Fibroblast of skin of left biceps (primary cell): ENCODE measurements at places on chromosomes 6 and 20.

DNA sequence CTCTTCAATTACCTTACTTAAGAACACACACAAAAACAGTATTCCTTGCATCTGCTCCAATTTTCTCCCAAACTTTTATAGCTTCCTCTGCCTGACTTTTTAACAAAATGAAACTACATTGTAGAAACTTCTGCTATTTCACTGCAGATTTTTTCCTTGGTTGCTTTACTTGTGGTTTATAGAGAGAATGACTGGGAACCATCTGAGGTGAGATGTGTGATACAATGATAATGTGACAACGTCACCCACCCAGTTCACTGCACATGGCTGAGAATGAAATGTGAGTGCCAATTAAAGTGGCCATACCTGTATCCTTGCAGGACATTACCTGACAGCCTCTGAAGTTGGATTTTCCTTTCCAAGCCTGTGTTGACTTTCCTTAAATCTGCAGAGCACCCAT lies 258.4 kb downstream of the CD83 start:
- no peak for DNase-seq

DNA sequence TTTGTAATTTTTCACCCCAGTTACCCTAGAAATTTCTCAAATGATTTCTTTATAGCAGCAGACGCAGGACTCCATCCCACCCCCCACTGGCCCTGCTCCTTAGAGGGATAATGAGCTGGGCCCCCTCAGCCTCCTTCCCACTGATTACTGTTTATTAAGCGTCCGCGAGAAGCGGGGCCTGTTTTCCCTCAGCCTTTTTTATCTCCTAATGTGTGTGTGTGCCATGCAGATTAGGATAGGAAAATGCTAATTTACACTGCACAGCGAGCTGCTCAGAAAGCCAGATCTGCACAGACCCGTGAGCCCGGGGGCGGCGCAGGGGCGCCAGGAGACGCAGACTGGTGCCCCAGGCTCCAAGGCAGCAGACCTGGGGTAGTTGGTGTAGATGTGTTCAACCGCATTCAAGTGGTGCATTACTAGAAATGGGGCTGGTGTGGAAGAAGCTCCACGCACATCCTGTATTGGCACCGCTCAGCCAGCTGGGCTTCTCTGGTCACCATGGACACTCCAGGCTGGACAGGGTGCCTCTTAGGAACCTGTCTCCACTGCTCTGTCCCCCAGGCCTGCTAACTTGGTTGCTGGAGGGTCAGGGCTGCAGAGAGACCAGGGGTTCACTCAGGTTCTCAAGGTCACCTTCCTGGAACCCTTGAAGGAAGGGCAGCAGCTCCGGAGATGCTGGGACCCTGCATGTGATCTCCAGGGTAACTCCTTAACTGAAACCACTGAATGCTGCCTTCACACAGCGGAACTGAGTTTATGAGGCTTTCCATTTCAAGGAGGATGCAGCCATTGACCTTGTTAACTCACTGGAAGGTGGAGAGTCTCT lies 256.3 kb downstream of the ERMARD start:
- no peak for DNase-seq

- no peak for DNase-seq
Measured at GRCh38 chr6:25176466-25176865, 102.7 kb upstream of the CARMIL1 start.

- DNase-seq, result no peak
Measured at GRCh38 chr6:36755435-36756348, 58.1 kb downstream of the RAB44 start.

- no peak for DNase-seq
Measured at GRCh38 chr20:5508044-5508443, 191.3 kb upstream of the PROKR2 start.

GRCh38 chr6:89122625-89123024 lies 4.8 kb upstream of the SRSF12 start:
- no peak for DNase-seq

- DNase-seq, result no peak
Measured at GRCh38 chr20:17494201-17494600, 37.0 kb downstream of the BFSP1 start.

- DNase-seq, result no peak
Measured at GRCh38 chr6:144749263-144749662, 464.1 kb downstream of the UTRN start.

GRCh38 chr6:32177183-32177787 lies 920 bp upstream of the RNF5 start:
- DNase-seq, result no peak

GRCh38 chr20:52150440-52151258 lies 40.9 kb downstream of the ZFP64 start:
- DNase-seq, result peak; percentile 3

GRCh38 chr6:36387440-36388303 lies at the start of gene ETV7:
Gene ETV7 (minus strand): TSS chr6:36387669. CDS start chr6:36387541, 128 bp downstream.
- no peak for DNase-seq

- no peak for DNase-seq
Measured at GRCh38 chr20:23358923-23359593, 2.9 kb upstream of the GZF1 start.

DNA sequence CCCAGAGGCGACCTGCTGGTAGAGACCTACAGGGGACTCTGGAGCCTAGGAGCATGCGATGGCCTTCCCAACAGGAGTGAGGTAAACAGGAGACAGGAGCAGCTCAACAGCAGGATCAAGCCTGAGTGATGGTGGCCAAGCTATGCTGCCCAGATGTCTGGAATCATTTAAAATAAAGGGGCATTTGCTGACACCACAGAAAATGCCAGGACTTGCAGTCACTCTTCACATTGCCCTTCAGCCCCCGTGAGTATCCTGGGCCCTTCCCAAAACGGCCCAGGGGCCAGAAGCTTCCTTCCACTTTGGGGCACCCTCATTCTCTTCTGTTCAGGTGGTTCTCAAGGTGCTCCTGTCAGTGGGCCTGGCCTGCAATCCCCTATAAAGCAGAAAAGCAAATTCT lies 23.2 kb downstream of the INSM1 start:
- no peak for DNase-seq

GRCh38 chr20:60446267-60447111 lies 488.3 kb downstream of the CDH26 start:
- DNase-seq, result no peak

DNA sequence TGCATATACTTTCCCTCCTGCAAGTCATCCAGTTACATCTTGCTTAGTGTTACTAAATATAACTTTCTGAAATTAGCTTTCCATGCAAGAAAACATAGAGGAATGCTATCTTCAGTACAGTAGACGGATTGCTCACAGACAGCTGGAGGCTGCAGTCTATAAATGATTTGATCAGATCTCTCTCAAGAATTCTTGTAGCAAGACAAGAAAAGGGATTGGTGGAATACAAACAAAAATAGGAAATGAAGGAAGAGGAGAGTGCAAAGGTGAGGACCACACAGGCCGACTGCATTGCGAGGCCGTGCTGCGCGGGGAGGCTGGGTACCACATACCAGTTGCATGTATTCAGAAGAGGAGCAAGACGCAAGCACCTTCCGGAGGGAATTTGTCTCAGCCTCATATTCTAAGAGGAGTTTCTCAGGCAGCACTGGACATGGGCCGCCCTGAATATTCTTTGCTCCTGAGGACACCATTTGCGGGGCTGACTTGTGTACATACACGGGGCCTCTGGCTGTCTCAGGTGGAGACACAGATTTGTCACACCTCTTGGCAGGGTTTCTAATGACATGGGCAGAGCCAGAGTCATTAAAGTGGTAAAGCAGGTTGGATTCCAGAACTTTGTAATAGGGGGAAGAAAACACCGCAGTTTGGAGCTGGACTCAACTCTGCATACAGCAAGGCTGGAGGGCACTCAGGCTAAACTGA lies 22.7 kb upstream of the KIF25 start:
- DNase-seq, result no peak

- DNase-seq, result no peak
Measured at GRCh38 chr6:4352322-4352669, 216.9 kb upstream of the ECI2 start.

GRCh38 chr6:14001329-14002012 lies 76.7 kb downstream of the RNF182 start:
- DNase-seq, result peak; percentile 94

DNA sequence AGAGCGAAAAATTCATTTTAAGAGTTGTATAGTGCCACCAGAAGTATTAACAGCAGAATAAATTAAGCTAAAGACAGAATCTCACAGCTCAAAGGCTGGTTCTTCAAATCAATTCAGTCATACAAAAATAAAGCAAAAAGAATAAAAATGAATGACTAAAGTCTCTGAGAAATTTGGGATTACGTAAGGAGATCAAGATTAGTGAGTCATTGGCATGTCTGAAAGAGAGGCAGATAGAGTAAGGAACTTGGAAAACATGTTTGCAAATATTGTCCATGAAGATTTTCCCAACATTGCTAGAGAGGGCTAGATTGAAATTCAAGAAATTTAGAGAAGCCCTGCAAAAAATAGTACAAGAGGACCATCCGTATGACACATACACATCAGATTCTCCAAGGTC lies 1413.9 kb upstream of the ADGRB3 start:
- no peak for DNase-seq

GRCh38 chr6:106411643-106412200 lies 51.2 kb downstream of the CRYBG1 start:
- no peak for DNase-seq

- DNase-seq, result no peak
Measured at GRCh38 chr6:106527117-106527516, 102.2 kb downstream of the RTN4IP1 start.

DNA sequence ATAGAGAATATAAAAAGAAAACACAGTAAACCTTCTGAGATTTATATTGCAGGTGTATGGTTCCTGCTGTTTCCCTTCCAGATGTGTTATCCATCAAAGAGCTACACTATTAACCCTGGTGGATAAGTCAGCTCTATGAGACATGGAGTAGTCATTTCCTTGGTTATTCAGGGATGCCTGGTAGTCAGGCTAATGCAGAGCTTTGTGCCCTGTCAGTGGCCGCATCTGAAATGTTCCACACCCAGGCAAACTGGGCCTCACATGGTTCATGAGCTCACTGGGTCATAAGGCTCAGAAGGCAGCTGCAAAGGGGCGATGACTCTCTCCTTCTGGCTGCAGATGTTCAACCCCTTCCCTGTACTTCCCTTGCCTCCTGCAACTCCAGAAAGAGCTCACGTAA lies 473.6 kb downstream of the EPHA7 start:
- DNase-seq, result no peak

DNA sequence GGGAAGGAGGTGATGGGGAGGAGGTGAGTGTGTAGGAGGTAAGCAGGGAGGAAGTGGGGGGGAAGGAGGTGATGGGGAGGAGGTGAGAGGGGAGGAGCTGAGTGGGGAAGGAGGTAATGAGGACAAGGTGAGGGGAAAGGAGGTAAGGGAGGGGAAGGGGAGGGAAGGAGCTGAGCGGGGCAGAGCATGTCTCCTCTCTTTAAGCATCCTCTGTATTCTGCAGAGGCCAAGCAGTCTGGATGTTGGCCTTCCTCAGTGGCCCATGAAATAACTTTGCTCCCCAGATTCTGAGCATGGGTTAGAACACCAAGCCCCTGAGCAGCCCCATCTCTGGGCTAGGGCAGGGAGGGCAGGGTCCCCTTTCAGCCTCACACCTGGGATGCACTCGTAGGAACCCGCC lies 84.6 kb downstream of the EDN3 start:
- DNase-seq, result no peak

GRCh38 chr6:13397359-13398068 lies 69.2 kb upstream of the TBC1D7 start:
- no peak for DNase-seq

- peak; percentile 74 for DNase-seq
Measured at GRCh38 chr6:56954403-56955170, at the start of gene BEND6. Gene BEND6 (plus strand): TSS chr6:56955107. CDS start chr6:56981811, 26,704 bp downstream.

DNA sequence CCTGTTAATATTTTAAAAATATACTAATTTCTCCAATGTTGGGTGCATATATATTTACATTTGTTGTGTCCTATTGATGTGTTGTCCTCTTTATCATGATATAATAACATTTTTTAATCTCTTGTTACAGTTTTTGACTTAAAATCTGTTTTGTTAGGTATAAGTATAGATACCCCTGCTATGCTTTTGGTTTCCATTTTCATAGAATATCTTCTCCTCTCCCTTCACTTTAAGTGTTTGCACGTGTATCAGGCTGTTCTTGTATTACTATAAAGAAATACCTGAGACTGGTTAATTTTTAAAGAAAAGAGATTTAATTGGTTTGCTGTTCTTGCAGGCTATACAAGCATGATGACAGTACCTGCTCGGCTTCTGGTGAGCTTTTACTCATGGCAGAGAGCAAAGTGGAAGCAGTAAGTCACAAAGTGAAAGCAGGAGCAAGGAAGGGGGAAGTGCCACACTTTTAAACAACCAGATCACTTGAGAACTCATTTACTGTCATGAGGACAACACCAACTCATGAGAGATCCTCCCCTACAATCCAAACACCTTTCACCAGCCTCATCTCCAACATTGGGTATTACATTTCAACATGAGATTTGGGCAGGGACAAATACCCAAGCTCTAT lies 340.5 kb upstream of the SYNCRIP start:
- DNase-seq, result no peak

DNA sequence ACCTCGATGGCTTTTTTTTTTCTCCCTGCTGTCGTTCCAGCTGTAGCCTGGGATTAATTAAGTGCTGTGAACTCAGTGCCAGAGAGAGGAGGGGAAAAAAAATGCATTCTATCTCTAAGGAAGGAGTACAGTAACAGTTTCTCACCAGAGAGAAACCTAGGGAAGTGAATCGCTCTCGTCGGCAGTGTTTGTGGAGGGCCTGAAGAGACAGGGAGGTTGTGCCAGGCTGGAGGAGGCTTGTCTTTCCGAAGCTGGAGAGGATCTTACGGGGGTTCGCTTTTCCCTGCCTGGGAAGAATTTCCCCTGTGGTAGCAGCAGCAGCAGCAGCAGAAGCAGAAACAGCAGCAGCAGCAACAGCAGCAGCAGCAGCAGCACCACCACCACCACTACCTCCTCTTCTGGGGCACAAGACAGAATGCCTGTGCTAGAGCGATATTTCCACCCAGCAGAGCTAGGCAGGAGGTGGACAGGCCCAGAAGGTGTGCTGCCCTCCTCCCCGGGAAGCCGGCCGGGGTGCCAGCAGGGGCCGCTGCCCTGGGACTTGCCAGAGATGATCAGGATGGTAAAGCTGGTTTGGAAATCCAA lies 186.5 kb downstream of the PDE7B start:
- DNase-seq, result peak; percentile 66

DNA sequence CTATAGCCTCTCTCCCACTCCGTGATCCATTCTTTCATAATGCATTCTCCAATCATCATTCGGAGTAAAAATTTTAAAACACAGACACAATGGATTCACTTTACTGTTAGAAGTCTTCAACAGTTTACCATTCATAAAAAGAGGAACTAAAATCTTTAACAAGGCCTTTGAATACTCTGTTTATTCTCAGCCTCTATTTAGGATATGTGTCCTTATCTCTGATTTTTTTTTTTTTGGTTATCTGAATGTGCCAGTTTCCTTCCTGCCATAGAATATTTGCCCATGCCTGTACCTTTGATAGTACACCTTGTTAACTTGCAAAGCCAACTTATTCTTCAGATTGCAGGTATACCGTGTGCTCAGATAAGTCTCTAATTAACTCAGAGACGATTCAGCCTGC lies 11.1 kb downstream of the CRISP1 start:
- no peak for DNase-seq

GRCh38 chr20:50628853-50629669 lies 62.3 kb downstream of the RIPOR3 start:
- DNase-seq, result no peak

DNA sequence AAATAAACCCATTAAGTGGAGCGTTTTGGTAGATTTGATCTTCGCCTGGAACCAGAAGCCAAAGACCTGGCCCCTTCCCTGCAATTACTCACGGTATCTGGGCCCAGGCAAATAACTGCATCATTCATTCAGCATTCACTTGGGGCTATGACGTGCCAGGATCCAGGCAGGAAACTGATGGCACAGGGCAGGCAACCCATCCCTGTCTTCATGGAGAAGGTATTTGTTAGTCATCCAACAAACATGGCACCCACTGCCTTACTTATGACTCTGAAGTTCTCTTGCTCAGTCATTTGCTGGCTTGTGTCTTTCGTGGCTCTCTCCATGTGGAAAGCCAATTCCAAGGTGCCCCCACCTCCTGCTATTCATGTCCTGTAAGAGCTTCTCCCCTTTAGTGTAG lies 232.4 kb downstream of the BMP7 start:
- no peak for DNase-seq
